Stimulated activated naive B cell treated with anti-CD40 and anti-IgM and Interleukin-4, amounts not matched to agents 10 μg/mL and 1 μg/mL and 100 μg/mL, for 72 hours (primary cell): ENCODE measurements at places on chromosomes 11 and 22.
A peak's percentile ranks its signal among the peaks of the same experiment; 100 is the strongest.

- no peak for DNase-seq
These were observed 1214.3 kb upstream of the RAG2 start for GRCh38 chr11:37812281-37812880.

- DNase-seq, result no peak
These were observed 88.7 kb downstream of the IGLL5 start for GRCh38 chr22:22976033-22976922.

- no peak for DNase-seq
These were observed 421.0 kb upstream of the API5 start for GRCh38 chr11:42890773-42891172.

DNA sequence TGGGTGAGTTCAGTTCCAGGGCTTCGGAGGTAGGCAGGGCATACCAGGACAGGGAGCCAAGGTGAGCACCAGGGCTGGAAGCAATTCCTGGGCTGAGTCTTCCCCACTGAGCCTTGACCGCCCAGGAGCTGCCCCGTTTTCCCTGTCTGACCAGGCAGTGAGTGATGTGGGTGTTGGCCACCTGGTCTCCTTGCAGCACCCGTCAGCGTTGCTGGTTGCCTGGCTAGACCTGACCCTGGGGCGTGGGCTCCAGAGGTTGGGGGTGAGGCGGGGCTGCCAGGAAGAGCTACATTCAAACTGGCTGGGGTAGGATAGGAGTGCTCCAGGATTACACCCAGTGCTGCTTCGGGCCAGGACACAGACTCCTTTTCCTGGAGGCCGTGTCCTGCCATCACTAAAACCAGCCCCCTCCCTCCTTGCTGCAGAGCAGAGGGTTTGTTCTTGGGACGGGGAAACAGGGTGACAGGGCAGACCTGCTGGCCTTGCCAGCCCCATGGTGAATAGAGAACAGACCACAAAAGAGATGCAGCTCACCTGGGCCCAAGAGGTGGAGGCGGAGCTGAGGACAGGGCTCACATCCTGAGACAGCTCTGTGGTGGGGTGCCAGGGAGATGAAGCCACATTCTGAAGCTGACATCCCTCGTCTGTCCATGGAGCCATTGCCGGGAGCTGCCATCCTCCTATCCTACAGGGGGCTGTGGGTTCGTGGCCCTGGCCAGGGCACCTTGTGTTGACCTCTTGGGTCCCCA, 14.2 kb downstream of the INCENP start:
- no peak for DNase-seq

DNA sequence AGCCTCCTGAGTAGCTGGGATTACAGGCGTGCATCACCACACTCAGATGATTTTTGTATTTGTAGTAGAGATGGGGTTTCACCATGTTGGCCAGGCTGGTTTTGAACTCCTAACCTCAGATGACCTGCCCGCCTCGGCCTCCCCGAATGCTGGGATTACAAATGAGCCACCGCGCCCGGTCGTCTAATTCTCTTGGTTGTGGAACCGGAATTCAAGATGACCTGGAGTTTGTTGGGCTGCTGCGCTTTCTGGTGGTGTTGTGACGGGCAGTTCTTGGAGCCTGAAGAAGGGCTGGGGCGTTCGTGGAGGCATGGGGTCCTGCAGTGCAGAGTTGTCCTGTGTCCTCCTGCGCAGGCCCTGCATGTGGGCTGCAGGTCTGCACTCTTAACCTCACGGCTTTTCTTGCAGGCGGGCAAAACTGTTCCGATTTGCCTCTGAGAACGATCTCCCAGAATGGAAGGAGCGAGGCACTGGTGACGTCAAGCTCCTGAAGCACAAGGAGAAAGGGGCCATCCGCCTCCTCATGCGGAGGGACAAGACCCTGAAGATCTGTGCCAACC, 4.9 kb upstream of the TRMT2A start:
- DNase-seq, result no peak

DNA sequence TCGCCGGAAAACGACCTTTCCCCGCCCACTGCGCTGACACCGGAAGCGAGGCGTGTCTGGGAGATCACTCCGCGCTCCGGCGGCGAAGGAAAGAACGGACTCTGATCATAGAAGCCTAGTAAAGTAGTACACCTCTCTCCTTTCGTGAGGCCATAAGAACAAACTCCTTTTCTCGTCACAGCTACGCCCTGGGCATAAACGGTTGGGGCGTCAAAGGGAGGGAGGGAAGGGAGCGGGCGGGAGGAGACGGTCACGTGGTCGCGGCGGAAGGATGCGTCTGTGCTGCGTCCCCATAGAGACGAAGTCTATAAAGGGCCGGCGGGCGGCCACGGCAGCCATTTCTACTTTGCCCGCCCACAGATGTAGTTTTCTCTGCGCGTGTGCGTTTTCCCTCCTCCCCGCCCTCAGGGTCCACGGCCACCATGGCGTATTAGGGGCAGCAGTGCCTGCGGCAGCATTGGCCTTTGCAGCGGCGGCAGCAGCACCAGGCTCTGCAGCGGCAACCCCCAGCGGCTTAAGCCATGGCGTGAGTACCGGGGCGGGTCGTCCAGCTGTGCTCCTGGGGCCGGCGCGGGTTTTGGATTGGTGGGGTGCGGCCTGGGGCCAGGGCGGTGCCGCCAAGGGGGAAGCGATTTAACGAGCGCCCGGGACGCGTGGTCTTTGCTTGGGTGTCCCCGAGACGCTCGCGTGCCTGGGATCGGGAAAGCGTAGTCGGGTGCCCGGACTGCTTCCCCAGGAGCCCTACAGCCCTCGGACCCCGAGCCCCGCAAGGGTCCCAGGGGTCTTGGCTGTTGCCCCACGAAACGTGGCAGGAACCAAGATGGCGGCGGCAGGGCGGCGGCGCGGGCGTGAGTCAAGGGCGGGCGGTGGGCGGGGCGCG, at the start of gene ATF4:
ATF4 (plus strand) TSS at position 337 of the 880 bp plus-strand sequence. CDS start 884 bp downstream, outside the sequence.
- peak; percentile 63 for DNase-seq

GRCh38 chr11:14725150-14725549, 81.5 kb downstream of the PDE3B start:
- no peak for DNase-seq

- no peak for DNase-seq
These were observed 84.1 kb downstream of the FBLN1 start for GRCh38 chr22:45586651-45587405.

GRCh38 chr22:19772673-19773469, 12.3 kb downstream of the TBX1 start:
- peak; percentile 56 for DNase-seq

DNA sequence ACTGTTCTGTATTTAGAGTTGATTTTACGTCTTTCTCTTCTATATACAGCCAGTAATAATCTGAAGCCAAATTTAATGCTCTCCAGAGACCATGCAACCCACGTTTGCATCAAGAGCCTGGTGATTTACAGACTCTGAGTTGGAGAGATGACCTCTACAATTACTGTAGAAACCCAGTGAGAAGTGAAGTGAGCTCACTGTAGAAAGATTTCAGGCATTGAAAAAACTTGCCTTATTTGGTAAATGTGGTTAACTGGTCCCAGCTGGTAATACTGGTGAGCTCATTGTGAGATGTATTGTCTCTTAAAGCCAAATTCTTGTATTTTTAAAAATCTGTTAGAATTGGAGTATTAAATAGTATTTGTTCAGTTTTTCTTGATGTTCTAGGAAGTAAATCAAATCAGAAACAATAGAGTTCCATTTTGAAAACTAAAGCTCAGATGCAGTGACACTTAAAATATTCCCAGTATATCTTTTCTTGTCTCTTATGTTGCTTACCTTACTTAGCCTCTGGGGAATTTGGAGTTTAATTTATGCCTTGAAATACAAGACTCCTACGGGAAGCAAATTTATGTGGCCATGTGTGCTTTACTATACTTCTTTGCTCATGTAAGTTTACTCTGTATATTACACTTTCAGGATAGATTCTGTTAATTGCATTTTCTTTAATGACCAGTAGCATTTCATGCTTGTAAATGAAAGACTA, 189.9 kb downstream of the ARHGAP42 start:
- DNase-seq, result no peak

GRCh38 chr11:63837027-63837688, 1.8 kb upstream of the MARK2 start:
- peak; percentile 41 for DNase-seq

GRCh38 chr11:27459191-27459590, 13.4 kb downstream of the LGR4 start:
- DNase-seq, result no peak

DNA sequence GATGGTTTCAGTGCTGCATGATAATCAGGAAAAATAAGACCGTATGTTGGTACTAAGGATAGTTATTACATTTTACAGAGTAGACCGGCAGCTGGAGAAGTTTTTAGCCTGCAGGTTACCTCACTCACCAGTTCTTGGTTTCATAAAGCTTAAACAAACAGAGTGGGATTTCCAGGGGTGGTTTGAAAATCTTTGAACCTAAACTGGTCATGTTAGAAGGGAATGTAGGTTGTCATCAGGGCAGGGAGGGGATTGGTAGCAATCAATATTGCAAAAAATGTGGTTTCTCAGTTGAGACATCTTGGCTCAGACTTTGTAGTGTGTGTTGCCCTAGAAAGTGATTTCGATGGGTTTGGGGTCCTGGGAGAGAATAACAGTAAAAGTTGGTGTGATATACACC, 17.5 kb downstream of the EXT2 start:
- DNase-seq, result no peak

GRCh38 chr11:46002189-46002588, 79.7 kb downstream of the LARGE2 start:
- DNase-seq, result no peak

- no peak for DNase-seq
These were observed at the start of gene CRYBB1 for GRCh38 chr22:26617271-26618199. Gene CRYBB1 (minus strand): TSS chr22:26618027. CDS start chr22:26616319, 1,708 bp downstream.

GRCh38 chr11:68827733-68828132, 14.0 kb downstream of the CPT1A start:
- DNase-seq, result no peak

GRCh38 chr22:40463017-40463631, 92.7 kb downstream of the SGSM3 start:
- DNase-seq, result peak; percentile 51

GRCh38 chr22:25841775-25842174, 99.8 kb downstream of the MYO18B start:
- no peak for DNase-seq

DNA sequence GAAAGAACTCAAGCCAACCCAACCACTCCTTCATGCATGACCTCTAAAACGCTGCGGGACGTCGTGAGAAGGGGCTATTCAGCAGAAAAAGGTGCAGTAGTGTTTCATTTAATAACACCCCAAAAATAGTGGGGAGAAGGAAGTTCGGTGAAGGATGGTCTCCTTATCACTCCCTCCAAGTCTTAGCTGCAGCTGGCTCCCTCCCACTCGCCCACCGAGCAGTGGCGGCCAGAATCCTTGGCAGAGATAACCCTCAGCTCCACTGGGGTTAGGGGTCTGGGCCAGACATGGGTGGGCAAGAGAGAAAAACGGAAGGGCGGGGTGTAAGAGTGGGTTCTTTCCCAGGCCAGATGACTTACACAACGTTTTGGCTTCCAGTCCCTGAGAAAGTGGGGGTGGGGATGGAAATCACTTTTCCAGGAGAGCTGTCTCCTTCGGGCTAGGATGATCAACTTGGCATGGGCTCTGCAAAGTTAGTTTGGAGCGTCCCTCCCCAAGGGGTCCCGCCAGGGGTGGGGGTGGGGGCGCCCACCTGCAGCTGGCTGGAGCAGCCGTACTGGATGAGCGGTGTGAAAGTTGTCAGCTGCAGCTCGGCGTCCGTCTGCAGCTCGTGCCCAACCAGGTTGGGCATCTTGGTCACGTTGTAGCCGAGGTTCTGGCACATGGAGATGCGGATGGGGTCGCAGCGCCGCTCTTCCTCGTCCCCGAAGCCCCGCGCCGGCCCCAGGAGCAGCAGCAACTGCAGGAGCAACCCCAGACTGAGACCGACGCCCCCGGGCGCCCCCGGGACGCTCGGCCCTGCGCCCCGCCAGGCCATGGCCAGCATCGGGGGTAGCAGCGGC, 705 bp downstream of the FZD4 start:
- no peak for DNase-seq

DNA sequence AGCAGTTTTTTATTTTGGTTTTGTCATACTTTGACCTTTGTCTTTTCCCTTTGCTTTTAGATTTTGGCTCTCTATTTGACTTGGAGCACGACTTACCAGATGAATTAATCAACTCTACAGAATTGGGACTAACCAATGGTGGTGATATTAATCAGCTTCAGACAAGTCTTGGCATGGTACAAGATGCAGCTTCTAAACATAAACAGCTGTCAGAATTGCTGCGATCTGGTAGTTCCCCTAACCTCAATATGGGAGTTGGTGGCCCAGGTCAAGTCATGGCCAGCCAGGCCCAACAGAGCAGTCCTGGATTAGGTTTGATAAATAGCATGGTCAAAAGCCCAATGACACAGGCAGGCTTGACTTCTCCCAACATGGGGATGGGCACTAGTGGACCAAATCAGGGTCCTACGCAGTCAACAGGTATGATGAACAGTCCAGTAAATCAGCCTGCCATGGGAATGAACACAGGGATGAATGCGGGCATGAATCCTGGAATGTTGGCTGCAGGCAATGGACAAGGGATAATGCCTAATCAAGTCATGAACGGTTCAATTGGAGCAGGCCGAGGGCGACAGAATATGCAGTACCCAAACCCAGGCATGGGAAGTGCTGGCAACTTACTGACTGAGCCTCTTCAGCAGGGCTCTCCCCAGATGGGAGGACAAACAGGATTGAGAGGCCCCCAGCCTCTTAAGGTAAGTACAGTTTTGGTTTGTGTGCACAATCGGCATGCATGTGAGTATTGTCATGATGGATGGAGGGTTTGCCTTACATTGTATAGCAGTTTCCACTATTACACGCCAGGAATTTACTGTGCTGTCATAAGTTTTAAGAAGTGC, 25.0 kb downstream of the EP300 start:
- DNase-seq, result no peak

DNA sequence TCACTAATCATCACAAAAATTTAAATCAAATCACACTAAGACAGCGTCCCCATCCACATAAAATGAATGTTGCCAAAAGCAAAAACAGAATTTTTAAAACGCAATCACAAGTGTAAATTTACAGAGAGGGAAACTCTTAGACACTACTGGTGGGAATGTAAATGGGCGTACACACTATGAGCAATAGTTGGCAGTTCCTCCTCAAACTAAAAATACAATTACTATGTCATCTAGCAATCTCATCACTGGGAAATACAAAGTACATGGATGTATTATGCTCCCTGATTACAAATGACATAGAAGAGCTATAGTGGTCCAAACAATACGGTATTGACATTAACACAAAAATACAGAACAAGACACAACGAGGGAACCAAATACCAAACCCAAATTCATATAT, 8.7 kb upstream of the RGL4 start:
- no peak for DNase-seq
